Lung microvascular endothelial cell (primary cell): ENCODE measurements at places on chromosomes 2 and 18. TPM values are rescaled to one million over a fixed set of nuclear protein-coding genes. Genes with fewer than 3 reads are reported as not detected.

The CD226 gene
- total RNA-seq, result 0.40 and 1.3 TPM in 2 replicates

The LRATD1 gene
- total RNA-seq, result 2.0 and 9.4 TPM in 2 replicates

DNA sequence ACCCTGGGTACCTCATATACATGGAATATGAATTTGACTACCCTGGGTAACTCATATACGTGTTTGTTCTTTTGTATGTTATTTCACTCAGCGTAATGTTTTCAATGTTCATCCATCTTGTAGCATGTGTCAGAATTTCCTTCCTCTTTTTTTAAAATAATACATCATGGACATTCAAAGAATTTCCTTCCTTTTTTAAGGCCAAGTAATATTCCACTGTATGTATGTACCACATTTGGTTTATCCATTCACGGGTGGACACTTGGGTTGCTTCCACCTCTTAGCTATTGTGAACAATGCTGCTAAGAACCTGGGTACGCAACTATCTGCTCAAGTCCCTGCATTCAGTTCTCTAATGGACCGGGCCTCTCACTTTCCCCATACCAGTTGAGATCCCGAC lies 40.3 kb downstream of the FAM178B start:
- no peak for DNase-seq

GRCh38 chr2:61255580-61256437 lies 93.8 kb downstream of the C2orf74 start:
- peak; percentile 93 for DNase-seq

DNA sequence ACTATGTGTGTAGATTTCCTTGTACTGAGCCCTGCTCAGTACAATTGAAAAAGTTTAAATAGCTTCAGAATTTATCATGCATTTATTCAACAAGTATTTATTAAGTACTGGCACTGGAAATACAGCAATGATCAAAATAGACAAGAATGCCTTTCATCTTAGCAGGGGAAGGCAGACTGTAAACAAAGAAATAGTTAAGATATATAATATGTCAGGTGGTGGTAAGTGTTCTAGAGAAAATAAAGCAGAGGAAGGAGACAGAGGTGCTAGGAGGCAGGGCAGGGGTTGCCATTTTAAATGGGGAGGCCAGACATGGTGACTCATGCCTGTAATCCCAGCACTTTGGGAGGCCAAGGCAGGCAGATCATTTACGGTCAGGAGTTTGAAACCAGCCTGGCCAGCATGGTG lies 13.6 kb upstream of the LIPG start:
- DNase-seq, result peak; percentile 49

The SCN7A gene
- not detected in 2 replicates for total RNA-seq

DNA sequence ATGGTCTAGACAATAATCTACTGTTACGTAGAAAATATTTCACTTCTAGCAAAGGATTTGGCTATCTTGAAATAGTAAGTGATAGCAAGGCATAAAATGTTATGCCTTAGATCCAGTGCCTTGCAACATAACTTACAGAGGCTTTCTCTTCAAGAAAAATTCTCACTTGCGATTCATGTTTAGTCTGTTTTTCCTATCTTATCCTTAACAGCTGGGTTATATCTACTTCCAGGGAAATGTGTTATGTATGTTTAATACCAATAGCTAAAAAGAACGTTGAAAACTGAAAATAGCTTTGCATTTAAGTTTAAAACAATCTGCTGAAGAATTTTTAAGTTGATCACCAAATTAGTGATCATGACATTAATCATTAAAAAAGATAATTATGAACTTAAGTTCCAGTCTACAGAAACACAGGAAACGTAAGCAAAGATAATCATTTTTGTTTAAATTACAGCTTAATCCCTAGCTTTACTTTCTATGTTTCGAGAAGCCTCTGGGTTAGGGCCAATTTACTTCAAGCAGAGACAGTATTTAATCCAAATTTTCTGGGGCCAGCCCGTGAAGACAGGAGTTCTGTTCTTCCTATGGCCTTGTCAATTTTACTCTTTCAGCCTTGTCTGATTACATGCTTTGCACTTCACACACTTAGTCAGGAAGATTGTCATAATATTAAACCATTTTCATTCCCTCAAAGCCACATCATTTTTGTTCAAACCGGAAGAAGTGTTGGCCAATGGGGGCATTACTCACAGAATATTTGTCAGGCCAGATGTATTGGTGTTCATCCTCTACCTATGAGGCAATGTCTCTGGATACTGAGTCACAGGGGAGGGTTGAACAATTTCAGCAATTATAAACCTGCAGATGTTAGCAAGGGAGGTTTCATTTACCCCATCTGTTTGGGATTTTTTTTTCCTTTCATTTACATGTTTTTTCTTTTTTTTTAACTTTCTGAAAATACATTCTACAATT lies 1132.9 kb upstream of the ZEB2 start:
- no peak for DNase-seq

GRCh38 chr2:163347982-163348856 lies 387.6 kb downstream of the FIGN start:
- peak; percentile 22 for DNase-seq

- no peak for DNase-seq
Measured at GRCh38 chr2:124953921-124954320, 928.8 kb downstream of the CNTNAP5 start.

DNA sequence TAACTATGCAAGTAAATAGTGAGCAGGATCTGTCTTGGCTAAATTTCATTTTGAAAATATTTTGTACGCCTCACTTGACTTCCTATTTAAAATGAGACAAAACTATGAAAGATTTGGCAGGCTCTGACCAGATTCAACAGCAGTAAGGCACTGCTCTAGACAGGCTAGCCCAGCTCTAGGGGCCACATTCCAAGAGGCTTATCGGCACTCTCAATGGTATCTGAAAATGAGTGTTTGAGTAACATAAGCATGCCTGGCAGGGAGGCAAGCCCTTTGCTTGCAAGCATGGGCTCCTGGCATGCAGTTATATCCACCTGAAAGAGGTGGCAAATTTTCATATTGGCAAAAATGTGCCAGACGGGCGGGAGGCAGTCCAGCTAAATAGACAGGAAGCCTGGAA lies 10.5 kb downstream of the CAPN13 start:
- DNase-seq, result no peak

- DNase-seq, result no peak
Measured at GRCh38 chr2:19868224-19868623, 33.6 kb downstream of the TTC32 start.

DNA sequence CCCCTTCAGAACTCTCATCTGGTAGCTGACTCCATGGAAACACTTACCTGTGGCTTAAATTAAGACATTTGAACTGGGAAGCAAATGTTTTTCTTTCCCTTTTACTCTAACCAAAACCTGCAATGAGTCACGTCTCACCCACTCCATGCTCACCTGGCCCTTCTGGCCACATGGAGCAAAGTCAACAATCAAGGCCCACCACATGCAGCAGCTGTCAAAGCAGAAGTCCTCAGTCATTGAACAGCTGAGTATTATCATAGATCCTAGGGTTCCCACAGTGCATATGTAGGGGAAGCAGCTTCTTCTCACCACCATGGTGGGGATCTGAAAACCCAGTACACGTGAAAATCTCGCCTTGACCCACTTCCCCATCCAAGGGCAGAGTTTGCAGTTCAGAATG lies 12.3 kb upstream of the MEP1B start:
- no peak for DNase-seq

DNA sequence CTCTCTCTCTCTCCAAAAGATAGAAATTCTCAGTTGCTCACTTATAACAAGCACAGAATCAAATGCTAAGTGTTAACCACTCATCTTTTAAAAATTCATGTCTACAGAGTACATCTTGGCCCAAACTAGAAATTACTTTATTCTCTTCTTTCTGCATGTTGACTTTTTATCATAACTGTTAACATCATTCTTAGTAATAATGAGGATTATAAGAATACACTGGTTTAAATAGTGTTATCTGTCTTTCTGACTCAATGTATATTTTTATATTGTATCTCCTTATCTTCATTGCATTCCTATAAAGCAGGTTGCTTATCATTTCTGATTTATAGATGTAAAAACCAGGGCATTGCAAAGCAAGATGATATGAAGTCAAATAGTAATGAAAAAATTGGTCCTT lies 17.8 kb upstream of the KLF7 start:
- DNase-seq, result no peak

GRCh38 chr2:120874888-120875275 lies 139.2 kb downstream of the GLI2 start:
- DNase-seq, result no peak

GRCh38 chr2:40716879-40717278 lies 265.0 kb upstream of the SLC8A1 start:
- DNase-seq, result no peak

The DAW1 gene
- total RNA-seq, result 0.20 and 0.22 TPM in 2 replicates

The AOX1 gene
- total RNA-seq, result 0.20 and 6.1 TPM in 2 replicates

The TNFAIP6 gene
- total RNA-seq, result under 0.01 and 0.22 TPM in 2 replicates

- DNase-seq, result no peak
Measured at GRCh38 chr2:202541137-202541536, 93.6 kb upstream of the FAM117B start.

- no peak for DNase-seq
Measured at GRCh38 chr2:106830191-106830590, 55.8 kb downstream of the ST6GAL2 start.

The CMPK2 gene
- 0.20 and 0.65 TPM in 2 replicates for total RNA-seq

GRCh38 chr2:239142296-239142695 lies 258.5 kb downstream of the HDAC4 start:
- DNase-seq, result no peak

- no peak for DNase-seq
Measured at GRCh38 chr2:177568893-177569292, 176.3 kb downstream of the AGPS start.

DNA sequence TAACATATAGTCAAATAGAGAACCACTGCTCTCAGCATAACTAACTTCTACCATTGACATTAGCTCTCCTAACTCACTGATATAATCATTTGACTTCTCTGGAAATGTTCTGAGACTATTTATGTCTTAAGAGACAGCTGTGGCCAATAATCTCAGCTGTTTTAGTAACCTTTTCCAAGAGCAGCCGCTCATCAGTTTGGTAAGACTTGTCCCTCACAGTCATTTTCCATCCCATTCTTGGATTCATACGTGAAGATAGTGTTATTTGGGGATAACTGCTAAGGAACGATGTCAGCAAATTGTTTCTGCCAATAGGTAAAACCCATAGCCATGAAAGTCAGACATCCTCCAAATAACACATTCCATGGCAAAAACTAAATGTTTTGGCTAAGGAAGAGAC lies 127.8 kb downstream of the LNPK start:
- no peak for DNase-seq

The NAT8 gene
- total RNA-seq, result not detected in 2 replicates

The IL37 gene
- total RNA-seq, result not detected in 2 replicates

GRCh38 chr2:217857624-217858506 lies 144.9 kb downstream of the TNS1 start:
- no peak for DNase-seq

- DNase-seq, result no peak
Measured at GRCh38 chr2:204909791-204910190, 364.5 kb downstream of the PARD3B start.

GRCh38 chr2:24652265-24653182 lies 140.7 kb downstream of the PTRHD1 start:
- DNase-seq, result no peak

DNA sequence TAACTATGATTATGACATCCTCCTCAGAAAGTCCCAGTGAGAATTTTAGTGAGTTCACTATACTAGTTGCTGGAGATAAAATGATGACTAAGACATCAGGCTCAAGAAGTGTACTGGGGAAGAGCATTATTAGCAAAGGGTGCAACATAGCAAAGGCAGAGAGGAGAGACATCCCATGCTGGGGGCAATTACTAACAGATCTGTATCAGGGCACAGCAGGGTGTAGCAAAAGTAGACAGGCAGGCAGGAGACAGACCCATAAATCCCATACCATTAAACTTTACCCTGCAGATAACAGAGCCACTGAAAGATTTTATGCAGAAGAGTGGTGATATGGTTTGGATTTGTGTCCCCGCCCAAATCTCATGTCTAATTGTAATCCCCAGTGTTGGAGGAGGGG lies 161.7 kb downstream of the SP3 start:
- no peak for DNase-seq

GRCh38 chr2:18749912-18750526 lies 160.7 kb upstream of the NT5C1B start:
- DNase-seq, result peak; percentile 62

DNA sequence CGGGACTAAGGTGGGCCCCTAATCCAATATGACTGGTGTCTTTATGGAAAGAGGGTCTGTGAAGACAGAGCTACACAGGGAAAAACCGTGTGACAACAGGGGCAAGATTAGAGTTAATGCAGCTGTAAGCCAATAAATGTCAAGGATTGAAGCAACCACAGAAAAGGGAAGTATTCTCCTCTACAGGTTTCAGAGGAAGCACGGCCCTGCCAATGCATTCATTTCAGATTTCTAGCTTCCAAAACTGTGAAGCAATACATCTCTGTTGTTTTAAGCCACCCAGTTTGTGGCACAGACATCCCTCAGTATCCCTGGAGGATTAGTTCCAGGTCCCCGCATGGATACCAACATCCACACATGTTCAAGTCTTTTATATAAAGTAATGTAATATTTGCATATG lies 48.8 kb downstream of the SPP2 start:
- DNase-seq, result no peak

GRCh38 chr18:31950583-31950982 lies 7.7 kb upstream of the TRAPPC8 start:
- no peak for DNase-seq

The WDR75 gene
- 37.0 and 44.4 TPM in 2 replicates for total RNA-seq

The POTEI gene
- 0.22 and 0.79 TPM in 2 replicates for total RNA-seq

The MYO1B gene
- 78.2 and 97.4 TPM in 2 replicates for total RNA-seq

The IL36G gene
- total RNA-seq, result not detected in 2 replicates

The MPPE1 gene
- 11.6 and 13.9 TPM in 2 replicates for total RNA-seq

- DNase-seq, result no peak
Measured at GRCh38 chr2:36337354-36337753, 18.2 kb upstream of the CRIM1 start.

GRCh38 chr18:11147962-11148679 lies 1.2 kb downstream of the PIEZO2 start:
- DNase-seq, result peak; percentile 59

The MBD2 gene
- 18.7 and 45.0 TPM in 2 replicates for total RNA-seq

GRCh38 chr18:48800876-48801727 lies 149.7 kb downstream of the SMAD7 start:
- no peak for DNase-seq

The SPHKAP gene
- total RNA-seq, result not detected in 2 replicates

The AGXT gene
- not detected in 2 replicates for total RNA-seq

The AKAIN1 gene
- not detected in 2 replicates for total RNA-seq

- DNase-seq, result peak; percentile 30
Measured at GRCh38 chr2:178819147-178819875, 12.1 kb upstream of the TTN start.

DNA sequence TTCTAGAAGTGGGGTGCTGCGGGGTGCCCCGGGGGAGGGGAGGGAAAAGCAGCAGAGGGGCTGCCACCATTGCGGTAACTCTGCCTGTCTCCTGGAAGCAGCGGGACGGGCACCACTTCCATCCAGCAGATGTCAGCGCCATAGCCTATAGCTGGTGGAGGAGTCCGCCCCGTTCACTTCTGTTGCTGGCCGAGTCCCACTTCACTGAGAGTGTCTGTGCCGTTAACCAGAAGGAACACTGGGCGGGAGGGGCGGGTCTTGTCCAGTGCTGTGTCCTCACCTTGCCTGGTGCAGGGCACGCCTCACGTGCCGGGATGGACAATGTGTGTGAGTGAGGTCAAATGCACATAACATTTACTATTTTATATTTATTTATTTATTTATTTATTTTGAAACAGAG lies 19.3 kb upstream of the ODC1 start:
- peak; percentile 20 for DNase-seq
